H4 (cell line): ENCODE measurements at places on chromosomes 2 and 18.

DNA sequence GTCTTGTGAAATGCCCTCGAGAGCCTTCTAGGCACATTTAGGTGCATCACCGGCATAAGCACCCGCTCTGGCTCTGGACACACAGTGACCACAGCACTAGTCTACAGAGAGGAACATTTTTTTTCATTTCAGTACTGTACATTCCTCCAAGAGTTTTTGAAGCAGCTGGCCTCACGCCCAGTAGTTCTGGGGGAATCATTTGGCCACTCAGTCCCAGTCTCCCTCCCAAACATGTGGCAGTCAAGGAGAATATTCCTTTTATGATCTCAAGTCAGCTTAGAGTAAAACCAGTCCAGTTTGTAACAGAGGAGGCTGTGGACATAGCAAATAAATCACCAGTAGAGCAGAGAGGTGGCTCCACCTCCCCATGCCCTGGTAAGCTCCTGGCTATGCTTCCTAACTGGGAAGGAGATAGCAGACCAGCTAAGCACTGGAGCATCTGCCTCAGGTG lies 48.1 kb downstream of the KCNE4 start:
- DNase-seq = no peak

DNA sequence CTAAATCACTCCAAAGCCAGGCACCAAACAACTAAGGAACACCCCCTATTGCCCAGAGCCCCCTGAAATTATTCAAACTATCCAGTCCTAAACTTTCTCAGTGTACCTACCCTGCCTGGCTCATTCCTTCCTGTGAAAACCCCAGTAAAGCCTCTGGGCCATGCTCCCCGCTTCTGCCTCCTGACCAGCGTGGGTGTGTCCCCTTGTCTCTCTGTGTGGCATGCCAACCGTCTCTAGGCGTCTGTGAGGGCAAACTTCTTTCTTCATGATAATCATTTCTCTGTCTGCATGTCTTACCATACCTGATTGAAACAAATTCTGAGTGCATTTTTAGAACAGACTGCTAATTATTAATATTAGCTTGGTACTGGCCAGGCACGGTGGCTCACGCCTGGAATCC lies 109.0 kb upstream of the MSH2 start:
- no peak for DNase-seq

- no peak for DNase-seq
Measured at GRCh38 chr2:96116879-96117533, 635 bp upstream of the ADRA2B start.

DNA sequence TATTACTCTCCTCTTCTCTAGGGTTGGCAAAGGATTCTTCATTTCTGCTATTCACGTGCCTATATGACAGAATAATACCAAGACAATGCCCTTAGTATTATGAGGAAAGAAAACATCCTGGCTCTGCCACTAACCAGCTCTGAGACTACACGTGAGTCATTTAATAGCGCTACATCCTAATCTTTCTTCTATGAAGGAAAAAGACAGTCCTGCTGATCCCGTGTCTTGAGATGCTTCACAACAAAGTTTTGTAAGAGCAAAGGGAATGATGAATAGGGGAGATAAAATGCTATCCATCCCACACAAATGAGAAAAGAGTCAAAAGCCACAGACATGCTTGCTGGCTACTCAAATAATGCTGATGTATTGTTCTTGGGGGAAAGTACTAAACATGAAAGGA lies 152.8 kb downstream of the PID1 start:
- no peak for DNase-seq

DNA sequence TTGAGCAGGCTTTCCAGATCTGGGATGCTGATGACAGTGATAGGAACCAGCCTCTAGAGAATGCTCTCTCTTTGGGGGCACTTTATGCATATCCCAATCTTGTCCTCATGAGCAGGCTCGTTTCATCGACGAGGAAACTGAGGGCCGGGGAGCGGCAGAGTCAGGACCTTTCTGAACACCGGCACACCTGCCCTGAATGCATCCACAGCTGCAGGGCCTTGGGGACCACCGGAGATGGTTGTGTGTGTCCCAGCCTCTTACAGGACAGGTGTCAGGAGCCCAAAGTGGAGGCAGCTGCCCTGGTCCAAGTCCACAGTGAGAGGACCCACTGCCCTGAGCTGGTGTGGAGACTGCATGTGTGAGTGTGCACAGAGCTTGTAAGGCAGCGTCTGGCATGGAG lies 47.6 kb upstream of the FAHD2A start:
- DNase-seq = no peak

GRCh38 chr2:40190457-40190856 lies 261.4 kb downstream of the SLC8A1 start:
- no peak for DNase-seq

GRCh38 chr2:73202156-73203054 lies at the start of gene NOTO:
TSS of gene NOTO (plus strand) at chr2:73202574. CDS start at chr2:73202667, 93 bp downstream.
- no peak for DNase-seq

GRCh38 chr2:43115881-43116280 lies 110.5 kb downstream of the ZFP36L2 start:
- no peak for DNase-seq

- DNase-seq = no peak
Measured at GRCh38 chr2:219003267-219003634, 10.0 kb upstream of the CRYBA2 start.

DNA sequence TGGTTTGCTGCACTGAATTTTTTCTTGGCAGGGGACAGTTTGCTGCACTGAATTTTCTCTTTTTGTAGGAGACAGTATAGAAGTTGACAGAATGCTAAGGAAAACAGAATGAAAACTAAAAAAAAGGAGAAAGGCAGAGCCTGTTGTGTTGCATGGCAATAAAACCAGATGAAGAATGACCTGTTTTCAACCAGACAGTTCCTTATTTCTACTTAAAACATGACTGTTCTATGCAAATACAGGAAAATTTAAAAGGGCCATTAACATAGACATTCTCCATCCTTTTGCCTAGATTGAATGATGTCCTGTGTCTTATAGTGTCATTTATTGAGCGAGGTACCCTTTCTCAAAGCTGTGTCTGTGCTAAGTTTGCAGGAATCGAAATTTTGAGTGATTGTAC lies 33.3 kb downstream of the ABI2 start:
- no peak for DNase-seq

GRCh38 chr18:26442126-26442525 lies 106.2 kb downstream of the KCTD1 start:
- DNase-seq = no peak

GRCh38 chr2:219272995-219273394 lies 6.2 kb upstream of the DNAJB2 start:
- no peak for DNase-seq

- no peak for DNase-seq
Measured at GRCh38 chr2:200136655-200137054, 169.8 kb upstream of the SPATS2L start.

DNA sequence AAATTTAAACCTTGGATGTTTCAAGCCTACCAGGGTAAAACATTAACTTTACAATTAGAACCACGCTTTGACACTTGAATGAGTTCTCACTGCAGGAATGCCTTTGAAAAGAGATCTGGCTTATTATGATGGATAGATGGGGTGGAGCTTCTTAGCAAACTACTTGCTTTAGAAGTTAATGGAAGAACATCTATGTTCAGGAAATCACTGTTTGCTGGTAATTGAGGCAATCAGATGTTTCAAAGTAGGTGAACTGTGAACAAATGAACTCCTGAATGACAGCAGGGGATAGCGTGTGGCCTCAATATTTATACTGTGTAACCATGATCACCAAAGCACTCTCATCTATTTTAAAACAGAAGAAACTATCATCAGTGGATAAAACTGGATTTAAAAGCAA lies 383.6 kb downstream of the PIK3C3 start:
- DNase-seq = no peak

- no peak for DNase-seq
Measured at GRCh38 chr2:148338541-148338940, 306.0 kb upstream of the EPC2 start.

DNA sequence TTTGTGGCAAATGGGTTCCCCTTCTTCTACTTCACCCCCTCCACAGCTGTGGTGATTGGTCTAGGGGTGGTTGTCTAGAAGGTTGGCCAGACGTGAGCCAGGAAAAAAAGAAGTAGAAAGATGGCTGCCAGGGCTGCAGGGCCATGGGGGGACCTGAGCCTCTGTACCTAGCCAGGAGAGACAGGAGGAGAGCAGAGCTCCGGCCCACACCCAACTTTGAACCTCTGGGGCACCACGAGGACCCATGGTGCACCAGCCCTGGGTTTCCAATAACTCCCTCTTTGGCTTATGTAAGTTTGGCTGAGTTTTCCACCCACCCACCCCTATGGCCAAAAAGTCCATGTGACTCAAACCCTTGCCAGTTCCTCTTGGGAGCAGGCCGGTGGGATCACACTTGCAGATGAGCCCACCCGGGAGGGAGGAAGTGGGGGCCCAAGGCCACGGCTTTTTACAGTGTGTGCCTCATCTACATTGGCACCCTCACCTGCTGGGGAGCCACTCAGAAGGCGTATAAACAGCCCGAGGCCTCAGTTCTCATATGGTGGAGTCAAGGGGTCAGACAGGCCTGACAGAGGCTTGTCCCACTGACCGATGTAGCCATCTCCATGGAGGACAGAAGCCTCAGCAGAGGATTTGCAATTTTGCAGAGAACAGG lies 293.1 kb upstream of the HDAC4 start:
- DNase-seq = no peak

GRCh38 chr2:175793648-175794047 lies 208.4 kb downstream of the LNPK start:
- DNase-seq = no peak

- DNase-seq = no peak
Measured at GRCh38 chr2:167595839-167596471, 651.4 kb downstream of the STK39 start.

DNA sequence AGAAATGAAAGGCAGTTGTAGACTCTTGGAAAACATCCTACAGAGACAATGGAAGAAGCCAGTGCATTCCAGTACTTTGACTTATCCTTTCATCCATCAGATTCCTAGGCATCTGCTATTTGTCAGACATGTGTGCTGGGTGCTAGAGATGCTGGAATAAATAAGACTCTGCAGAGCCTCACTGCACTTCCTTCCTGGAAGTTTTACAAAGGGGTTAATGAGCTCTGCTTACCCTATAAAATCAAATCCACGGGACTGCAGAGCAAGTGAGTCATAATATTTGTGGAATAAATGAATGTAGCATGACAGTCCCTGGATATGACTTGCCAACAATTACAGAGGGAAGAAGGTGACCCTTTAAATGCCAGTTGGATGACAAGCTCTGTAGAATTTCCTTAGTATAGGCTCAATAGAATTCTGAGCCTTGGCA lies 52.7 kb upstream of the NPAS2 start:
- peak; percentile 57 for DNase-seq

DNA sequence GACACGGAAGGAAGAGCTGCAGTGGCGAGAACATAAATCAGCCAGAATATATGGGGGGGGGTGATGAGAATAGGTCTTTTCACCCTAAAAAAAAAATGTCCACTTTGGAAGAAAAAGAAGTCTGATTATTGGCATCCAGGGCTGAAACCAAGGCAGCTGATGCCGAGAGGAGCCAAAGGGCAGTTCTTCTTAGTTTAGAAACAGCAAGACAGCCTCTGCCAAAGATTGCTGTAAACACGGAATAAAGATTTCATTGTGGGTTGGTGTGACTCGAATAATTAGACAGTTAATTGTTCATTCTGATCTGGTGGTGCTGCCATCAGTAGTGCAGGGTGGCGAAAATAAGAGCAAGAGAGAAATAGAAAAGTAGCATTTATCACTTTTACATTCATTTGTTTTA lies 3.5 kb downstream of the CDH20 start:
- DNase-seq = no peak

DNA sequence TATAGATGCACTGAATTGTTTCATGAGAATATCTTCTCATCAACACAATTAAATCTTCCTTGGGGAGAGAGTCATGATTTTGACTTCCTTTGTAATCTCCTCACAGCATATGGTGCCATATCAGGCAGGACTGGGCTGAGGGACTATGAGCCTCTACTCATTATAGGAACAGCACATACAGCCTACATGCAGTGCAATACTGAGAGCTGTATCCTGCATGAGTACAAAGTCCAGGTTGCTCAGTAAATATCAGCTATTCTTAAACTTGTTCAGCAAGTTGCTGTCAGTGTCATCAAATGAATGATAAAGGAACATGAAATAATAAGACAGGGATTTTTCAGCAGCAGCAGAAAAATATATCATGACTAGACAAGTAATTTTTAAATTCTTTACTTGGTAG lies 10.8 kb downstream of the DLGAP1 start:
- DNase-seq = no peak

DNA sequence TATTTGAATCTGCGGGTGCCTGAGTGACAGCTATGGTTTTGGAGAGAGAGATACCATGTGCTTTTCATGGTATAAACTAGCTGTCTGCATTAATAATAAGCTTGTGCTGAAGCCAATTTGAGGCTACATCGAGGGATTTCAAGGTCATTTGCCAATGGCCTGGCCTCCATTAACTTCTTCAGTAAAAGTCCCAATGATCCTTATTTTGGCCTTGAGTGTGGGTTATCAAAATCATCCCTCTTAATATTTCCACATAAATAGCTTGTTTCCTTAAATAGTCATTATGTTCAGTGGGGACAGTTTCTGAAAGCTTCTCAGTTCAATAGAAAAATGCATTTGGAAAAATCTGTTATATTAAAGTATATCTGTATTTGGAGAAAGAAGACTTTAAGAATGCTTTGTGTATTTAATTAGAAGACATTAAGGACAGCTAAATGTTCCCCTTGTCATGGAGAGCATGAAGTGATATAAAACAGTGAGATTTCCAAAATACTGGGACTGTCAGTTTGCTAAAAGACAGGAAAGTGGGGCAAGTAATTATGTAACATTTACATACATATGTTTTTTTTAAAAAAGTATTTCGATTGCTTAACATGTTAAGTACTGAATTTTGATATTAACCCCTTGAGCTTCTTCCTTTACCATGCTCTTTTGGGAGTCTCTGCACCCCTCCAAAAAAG lies 355.5 kb upstream of the ZEB2 start:
- DNase-seq = no peak

DNA sequence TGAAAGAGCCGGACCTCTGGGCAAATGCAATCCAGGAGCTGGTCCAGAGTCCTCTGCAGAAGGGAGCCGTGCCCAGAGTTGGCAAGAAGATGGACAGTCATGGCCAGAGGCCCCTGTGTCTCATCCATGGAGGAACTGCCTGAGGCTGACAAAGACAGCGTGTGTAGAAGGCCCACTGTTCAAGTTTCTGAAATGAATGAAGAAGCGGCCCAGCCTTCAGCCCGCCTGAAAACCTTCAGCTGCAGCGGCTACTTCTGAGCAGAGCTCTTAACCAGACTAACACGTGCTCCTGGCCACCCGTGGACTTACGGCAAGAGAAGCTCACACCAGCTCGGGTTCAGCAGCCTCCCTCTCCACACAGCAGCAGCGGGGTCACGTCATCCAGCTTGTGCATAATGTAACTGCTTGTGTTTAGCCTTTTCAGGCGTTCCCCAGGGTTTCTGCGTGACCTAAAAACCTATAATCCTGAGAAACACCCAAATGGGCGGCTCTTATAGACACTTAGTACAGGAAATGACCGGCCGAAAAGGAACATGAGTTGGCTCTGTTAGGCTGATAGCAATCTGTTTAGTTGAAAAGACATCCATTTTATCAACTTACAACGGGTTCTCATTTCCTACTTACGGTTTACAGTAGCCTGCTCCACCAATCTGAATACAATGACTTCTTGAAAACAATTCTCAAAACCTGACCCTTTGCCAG lies at the start of gene FAM124B:
TSS of gene FAM124B (minus strand) at position 467 of the 702 bp plus-strand sequence. CDS start at position 128, 339 bp downstream.
- peak; percentile 26 for DNase-seq
